ENCODE measurements at places on chromosomes 13 and 19.
A peak's percentile ranks its signal among the peaks of the same experiment; 100 is the strongest.

DNA sequence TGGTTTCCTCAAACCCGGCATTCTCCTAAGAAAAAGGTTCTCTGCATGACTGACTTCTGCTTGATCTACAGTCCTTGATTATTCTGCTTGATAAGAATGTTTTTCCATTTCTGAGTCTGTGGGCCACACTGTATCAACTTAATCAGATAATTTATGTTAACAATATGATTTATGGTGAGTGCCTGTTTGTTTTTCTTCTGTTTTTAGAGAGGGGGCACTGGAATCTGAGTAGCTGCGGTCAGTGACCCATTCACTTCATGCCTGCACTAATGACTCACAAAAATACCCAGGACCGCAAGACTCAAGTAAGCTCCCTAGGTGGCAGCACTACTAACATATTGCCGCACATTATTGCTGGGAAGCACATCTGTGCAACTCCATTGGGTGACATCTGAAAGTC lies 542.3 kb upstream of the ATXN8OS start:
- no peak for DNase-seq

GRCh38 chr19:996051-996838 lies 4.0 kb upstream of the GRIN3B start:
- DNase-seq, result peak; percentile 76

DNA sequence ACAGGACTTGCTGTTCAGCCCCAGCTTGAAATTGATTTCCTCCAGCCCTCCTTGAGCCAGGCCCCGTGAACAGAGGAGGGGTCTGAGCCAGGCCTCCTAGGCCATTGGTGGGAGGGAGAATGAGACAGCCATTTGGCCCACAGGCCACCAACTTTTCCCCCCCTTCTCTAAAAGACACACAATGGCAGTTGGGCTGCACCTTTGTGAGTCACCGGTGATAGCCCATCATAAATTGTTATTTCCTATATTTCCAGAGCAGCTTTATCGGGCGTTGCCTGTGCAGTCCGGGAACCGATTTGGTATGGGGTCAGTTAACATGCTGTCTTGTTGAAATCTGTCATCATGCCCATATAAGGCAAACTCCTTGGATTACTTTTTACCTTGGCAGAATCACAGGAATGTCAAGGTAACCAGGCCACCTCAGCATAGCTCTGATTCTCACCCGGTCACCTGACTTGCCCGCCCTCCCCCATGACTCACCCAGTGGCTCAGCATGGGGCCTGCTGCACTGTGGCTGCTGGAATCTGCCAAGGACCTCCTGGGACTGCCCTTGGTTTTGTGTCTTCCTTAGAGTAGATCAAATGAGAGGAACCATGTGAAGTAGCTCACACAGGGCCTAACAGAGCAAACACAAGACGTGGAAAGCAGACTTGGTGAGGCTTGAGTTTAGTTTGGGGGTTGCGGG lies 36.1 kb downstream of the ACTN4 start:
- peak; percentile 73 for DNase-seq

- DNase-seq, result no peak
Observed at GRCh38 chr19:15266683-15267082, 34.4 kb upstream of the EPHX3 start.

DNA sequence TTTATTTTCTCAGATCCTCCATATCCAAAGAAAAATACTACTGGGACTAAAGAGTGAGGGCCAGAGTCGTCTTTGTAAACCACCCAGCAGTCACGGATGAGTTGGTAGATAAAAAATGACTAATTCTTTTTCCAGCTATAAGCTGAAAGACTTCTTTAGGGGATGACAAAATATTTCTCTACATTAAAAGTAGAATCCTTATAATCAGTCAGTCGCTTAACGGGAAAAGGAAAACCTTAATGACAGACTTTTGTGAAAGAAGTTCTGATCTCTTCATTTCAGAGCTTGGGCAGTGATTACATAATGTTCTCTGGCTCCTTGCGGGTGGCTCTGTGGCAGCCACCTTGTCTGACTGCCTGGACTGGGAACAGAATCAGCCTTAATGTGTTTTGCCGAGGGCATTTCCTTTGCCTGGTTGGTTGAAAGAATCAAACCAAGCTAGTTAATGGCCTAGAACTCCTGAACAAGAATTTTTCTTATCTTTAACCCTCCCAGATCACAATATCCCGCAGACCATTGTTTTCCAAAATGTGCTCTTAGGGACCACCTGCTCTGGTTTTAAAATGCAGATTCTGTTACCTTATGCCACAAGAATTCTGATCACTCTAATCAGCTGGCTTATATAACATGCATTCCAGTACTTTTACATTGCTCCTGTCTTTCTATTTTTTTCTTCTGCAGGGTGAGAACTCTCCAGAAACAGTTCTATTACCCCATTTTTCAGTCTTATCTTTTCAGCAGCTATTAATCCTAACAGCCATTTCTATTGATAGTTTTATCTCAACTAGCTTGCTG lies 2.5 kb downstream of the ITM2B start:
- no peak for DNase-seq

- no peak for DNase-seq
Observed at GRCh38 chr13:110950819-110951570, 36.1 kb upstream of the ANKRD10 start.

- no peak for DNase-seq
Observed at GRCh38 chr19:14433554-14434501, 722 bp downstream of the PKN1 start.

DNA sequence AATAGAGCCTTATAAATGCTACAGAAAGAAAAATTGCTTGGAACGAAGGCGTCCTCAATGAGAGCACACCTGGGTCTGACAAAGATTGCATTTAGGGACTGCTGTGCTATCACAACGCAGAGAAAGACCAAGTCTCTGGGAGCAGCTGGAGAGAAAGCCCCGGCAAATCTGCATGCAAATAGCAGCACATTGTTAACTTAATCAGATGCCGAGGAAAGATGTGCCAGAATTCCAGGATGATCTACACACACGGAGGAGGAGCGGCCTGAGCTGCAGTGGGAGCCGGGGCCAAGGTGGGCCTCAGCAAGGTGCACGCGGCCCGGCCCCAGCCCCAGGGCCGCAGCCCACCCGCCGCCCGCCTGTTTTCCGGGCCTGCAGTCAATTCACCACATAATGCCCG lies 1.4 kb downstream of the ZNF536 start:
- no peak for DNase-seq

DNA sequence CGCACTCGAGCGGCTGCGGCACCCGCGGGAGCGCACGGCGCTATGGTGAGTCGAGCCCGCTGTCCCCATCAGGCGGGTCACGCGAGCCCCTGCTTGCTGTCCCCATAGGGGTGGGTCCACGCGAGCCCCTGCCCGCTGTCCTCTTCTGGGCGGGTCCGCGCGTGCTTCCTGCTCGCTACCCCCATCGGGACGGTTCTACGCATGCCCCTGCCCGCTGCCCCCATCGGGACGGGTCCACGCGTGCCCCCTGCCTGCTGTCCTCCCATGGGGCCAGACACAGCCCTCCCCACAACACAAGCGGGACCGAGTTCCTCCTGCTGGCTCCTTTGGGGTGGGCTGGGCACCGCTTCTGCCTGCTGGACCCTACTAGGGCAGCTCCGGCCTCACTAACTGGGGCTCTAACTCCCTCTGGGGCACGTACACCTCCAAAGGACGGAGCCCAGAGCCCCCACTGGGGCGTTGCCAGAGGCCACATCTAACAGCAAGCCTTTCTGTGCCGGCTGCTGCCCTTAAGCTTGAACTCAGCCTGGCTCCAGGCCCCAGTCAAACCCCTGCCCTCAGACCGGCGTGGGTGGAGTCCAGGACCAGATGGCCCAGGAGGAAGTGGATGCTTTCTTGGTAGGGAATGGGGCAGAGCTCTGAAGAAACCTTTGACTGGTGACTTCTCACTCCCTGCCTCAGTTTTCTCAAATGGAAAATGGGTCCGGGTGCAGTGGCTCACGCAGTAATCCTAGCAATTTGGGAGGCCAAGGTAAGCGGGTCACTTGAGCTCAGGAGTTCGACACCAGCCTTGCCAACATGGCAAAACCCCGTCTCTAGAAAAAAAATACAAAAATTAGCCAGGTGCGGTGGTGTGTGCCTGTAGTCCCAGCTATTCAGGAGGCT lies 722 bp downstream of the COLGALT1 start:
- peak; percentile 62 for DNase-seq

DNA sequence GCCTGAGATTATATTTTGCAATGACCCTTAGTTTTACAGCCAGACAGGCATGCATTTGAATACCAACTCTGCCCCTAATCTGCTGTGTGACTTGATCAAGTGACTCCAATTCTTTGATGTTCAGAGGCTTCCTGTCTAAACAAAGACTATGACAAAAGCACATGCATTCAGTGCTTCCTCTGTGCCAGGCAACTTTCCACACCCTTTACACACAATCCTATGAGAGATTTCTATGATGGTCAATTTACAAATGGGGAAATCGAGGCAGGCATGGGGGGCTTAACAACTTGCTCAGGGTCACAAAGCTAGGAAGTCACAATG lies 3.7 kb upstream of the LYPD3 start:
- no peak for DNase-seq

DNA sequence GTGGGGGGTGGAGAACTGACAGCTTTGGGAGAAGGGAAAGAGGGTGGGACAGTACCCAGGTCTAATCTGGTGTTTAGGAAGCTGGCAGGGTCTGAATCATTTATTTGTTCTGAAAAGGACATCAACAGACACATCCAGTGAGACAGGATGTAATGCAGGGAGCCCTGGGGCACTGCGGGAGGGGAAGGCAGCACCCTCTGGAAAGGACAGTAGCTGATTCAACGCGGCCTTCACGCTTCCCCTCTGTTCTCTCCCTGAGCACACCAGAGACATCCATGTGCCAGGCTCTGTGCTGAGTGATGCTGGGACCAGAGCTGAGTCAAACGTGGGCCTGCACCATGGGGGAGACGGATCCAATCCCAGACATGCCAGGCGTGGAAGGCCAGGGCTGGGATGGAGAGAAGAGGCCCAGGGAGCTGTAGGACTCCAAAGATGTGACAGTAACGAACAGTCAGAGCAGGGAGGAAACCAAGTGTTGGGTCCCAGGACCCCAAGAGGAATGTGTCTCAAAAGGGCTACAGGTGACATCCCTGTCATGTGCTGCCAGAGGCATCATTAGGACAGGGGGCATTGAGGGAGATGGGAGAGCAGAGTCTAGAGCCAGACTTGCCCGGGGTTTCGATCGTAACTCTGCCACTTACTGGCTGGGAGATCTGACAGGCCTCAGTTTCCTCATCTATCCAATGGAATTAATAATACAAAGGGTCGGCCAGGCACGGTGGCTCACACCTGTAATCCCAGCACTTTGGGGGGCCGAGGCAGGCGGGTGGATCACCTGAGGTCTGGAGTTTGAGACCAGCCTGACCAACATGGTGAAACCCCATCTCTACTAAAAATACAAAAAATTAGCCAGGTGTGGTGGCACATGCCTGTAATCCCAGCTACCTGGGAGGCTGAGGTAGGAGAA lies 1.7 kb downstream of the ETFB start:
- no peak for DNase-seq

- DNase-seq, result no peak
Observed at GRCh38 chr19:39177110-39177699, 19.6 kb upstream of the NCCRP1 start.

DNA sequence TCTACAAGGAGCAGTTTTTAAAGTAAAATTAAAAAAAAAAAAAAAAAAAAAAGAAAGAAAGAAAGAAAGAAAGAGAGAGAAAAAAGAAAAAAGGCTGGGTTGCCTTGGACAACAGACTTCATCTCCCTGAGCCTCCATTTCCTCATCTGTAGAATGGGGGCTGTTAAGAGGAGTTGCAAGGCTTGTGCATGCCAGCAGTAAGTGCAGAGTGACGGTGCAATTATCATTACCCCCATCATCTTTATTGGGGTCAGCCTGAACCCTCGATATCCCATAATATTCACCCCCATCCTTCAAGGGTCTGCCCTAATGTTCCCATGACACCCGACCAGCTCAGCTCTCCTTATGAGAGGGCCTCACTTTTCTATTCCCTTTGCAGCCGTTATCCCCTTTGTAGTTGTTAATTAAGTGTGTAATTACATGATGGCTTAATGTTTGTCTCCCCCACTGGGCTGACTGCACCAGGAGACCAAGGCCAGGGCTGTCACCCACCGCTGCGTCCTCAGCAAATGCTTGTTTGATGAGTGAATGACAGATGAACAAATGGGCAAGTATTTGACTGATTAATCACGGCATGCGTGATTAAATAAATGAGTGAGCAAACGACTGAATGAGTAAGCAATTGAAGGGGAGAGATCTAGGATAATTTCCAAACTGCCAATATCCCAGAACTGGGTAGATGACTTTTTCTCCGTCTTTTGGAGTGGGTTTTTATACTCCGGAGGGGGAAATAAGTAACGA lies 10.1 kb downstream of the FOSB start:
- DNase-seq, result no peak

DNA sequence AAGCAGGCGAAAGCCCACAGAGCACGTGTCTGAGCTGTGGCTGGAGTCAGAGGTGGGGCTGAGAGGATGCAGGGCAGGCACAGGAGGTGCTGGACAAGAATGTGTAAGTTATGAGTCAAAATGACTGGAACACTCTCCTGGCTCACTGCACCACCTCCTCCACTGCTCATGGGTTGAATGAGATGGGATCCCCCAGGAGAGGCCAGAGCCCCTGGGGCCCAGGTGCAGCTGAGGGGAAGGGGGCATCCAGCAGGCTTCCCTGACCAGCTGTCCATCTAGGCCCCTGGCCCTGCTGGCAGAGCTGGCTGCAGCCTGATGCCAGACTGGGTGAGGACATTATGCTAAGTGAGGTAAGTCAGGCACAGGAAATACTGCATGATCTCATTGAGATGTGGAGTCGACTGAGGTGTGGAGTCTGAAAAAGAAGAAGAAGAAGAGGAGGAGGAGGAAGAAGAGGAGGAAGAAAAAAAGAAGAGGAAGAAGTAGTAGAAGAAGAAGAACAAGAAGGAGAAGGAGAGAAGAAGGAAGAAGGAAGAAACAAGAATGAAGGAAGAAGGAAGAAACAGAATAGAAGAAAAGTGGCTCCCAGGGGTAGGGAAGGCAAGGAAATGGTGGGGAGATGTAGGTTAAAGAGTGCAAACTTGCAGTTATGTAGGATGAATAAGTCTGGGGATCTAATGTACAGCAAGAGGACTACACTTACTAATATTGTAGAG lies 747.4 kb downstream of the UQCRFS1 start:
- DNase-seq, result no peak

GRCh38 chr13:23621316-23621645 lies 51.1 kb downstream of the TNFRSF19 start:
- peak; percentile 71 for DNase-seq

DNA sequence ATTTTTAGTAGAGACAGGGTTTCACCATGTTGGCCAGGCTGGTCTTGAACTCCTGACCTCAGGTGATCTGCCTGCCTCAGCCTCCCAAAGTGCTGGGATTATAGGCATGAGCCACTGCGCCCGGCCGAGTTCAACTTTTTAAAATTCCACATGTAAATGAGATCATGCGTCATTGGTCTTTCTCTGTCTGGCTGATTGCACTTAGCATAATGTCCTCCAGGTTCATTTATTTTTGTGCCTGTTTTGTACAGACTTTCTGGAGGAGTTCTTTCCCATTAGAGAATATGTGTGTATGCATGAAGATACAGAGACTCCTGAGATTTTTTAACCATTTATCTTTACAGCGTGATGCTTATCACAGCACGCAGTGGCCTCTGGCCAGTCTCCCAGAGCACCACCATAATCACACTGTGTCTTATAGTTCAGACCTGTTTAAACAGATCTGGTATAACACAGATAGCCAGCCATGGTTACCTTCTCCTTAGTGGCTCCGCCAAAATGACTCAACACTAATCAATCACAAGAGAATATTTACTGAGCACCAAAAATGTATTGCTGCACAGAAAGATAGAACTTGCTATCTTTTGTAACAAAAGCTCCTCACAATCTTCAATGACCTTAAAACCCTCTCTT lies 11.4 kb upstream of the STARD13 start:
- no peak for DNase-seq

- DNase-seq, result peak; percentile 76
Observed at GRCh38 chr19:15584541-15585115, 30.4 kb upstream of the CYP4F8 start.
